ENCODE measurements at places on chromosomes 6 and 20.

- DNase-seq, result no peak
Observed at GRCh38 chr6:54910921-54911320, 64.3 kb downstream of the FAM83B start.

DNA sequence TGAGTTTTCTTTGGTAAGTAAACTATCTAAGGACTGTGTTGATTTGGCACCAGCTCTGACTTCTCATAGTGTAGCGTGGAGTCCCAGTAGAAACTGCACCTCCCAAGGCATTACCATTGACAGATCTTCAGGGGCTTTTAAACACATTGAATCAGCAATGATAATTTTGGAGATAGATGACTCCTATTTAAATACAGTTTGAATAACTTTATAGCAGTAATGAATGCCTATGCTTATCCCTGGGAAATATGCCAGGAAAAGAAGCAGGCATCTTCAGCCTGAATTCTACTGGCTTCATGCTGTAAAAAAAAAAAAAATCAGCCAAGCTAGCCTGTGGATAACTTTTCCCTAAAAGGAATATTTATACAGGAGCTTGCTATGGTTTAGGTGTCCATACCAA lies 895.9 kb downstream of the EYS start:
- no peak for DNase-seq

- no peak for DNase-seq
Observed at GRCh38 chr6:16318538-16318937, 80.2 kb downstream of the GMPR start.

DNA sequence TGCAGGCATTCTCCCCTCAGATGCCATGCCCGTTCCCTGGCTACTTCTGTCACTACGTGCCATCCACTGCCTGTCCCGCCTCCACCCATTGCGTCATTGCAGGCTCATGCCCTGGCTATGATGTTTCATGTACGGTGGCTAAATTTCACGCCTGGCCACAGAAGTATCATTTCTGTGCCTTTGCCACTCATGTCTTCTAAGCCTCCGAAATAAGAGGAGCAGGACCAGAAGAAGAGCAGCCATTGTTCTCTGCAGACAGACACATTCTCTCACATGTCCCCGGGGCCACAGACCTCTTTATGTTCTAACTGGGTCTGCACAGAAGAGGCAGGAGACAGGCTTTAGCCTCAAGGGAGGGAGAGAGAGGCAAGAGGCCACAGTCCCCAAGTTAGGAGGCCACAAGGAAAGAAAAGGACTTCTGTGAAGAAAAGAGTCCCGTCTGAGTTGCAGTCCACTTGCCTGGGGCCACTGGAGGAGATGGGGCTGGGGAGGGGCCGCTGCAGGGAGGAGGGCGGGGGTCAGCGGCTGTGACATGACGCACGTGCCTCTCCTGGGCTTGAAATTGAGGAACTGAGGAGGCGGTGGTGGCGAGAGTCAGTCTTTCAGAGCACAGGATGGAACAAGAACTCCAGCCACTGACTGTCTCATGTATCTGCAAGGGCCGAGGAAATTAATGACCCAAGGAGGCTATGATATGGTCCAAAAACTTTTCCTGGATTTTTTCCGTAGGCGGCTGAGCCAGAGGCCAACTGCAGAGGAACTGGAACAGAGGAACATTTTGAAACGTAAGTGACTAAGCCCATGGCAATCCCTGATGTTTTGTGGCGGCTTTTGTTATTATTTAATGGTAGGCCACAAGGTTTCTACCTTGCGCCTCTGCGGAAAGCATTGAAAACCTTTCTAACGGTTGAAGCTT lies 55.9 kb downstream of the TBC1D7 start:
- no peak for DNase-seq

DNA sequence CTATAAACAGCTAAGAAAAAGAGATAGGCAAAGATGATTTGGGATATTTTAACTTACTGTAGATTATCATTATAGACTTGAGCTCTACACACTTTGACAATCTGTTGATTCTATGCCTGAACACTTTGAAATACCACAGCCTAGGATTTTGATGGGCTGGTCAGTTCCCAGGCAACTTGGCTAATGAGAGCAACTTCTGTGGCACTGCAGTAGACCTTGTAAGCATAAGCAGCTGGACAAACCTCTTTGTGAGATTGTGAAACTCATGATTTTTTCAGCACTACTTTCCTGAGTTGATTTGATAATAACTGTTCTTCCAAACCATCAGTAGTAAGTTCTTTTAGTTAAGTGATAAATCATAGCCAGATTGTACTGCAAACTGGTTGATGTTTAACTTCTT lies 27.1 kb upstream of the ELOVL5 start:
- DNase-seq, result no peak

GRCh38 chr20:23277316-23277715 lies 73.3 kb upstream of the NXT1 start:
- no peak for DNase-seq

DNA sequence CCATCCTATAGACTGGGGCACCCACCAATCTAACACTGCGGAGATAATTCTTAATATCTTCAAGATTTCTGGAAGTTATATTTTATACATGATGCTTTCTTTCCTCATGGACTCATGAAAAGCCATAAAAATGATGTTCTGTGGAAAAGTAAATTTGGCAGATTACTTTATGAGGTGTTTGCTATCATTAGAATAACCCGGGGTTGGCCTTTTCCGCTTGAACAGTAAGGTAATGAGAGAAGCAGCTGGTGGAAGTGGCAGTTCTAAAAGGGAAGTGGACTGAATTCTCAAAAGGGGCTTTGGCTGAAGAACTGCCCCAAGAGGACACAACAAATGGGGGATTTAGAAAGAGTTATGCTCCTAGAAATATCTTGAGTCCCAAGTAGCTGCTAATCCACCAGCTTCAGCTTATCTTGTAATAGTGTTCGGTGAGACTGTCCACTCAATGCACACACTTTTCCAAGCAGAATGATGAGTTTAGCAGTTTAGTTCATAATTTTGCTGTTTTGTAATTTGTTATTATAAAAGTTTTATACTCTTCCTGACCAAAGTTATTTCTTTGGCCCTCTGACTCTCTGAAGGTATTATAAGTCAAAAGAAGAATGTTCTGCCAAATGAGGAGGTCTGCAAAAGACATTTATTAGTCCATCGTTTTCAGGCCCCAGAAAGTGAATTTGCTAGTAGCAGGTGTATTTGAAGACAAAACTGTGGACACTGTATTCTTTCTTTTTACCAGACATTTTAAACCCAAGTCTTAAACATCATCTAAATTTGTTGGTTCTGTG lies 2.9 kb downstream of the ISM1 start:
- no peak for DNase-seq

- DNase-seq, result no peak
Observed at GRCh38 chr6:33950891-33951889, 147.4 kb upstream of the MLN start.

- no peak for DNase-seq
Observed at GRCh38 chr6:39217177-39217864, 12.0 kb downstream of the KCNK5 start.

DNA sequence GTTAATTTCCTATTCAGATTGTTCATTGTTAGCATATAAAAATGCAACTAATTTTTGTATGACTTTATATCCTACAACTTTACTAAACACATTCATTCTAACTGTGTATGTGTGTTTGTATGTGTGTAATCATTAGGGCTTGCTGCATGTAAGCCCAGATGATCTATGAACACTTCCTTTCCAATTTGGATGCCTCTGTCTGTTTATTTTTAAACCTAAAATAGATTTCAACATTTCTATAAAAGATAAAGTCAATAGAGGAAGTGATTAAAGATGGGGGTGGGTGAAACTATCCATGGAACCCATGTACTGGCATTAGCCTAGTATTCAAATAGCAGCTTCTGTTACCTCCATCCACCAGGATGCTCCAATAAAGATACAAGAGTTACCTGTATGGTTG lies 15.7 kb upstream of the AKAP12 start:
- DNase-seq, result no peak

- DNase-seq, result no peak
Observed at GRCh38 chr6:45300736-45301135, 27.4 kb upstream of the RUNX2 start.

DNA sequence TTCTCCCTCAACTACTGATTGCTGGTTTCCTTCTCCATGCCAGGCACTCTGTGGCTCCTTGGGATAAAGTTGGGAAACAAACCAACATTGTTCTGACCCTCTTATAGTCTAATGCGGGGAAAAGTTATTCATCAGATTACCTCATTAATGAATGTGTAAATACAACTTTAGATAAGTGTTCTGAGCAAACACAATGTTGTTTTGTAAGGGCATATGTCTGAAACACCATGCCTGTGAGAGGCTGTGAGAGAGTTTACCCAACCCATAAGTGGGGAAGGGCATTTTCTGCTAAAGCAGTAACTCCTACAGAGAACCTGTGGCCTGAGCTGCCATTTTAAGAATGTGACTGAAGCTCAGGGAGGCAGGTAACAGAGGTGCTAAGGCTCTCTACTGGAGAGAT lies 283.5 kb downstream of the KHDC1L start:
- DNase-seq, result no peak

All from right kidney (tissue), 9 donors.